ENCODE measurements at places on chromosomes 5 and 9.

- no peak for DNase-seq
Observed at GRCh38 chr9:8558176-8558575, 758.6 kb upstream of the DMAC1 start.

GRCh38 chr5:139414581-139415130, 10.8 kb upstream of the SPATA24 start:
- DNase-seq: no peak

- no peak for DNase-seq
Observed at GRCh38 chr9:38112049-38112448, 43.0 kb upstream of the SHB start.

DNA sequence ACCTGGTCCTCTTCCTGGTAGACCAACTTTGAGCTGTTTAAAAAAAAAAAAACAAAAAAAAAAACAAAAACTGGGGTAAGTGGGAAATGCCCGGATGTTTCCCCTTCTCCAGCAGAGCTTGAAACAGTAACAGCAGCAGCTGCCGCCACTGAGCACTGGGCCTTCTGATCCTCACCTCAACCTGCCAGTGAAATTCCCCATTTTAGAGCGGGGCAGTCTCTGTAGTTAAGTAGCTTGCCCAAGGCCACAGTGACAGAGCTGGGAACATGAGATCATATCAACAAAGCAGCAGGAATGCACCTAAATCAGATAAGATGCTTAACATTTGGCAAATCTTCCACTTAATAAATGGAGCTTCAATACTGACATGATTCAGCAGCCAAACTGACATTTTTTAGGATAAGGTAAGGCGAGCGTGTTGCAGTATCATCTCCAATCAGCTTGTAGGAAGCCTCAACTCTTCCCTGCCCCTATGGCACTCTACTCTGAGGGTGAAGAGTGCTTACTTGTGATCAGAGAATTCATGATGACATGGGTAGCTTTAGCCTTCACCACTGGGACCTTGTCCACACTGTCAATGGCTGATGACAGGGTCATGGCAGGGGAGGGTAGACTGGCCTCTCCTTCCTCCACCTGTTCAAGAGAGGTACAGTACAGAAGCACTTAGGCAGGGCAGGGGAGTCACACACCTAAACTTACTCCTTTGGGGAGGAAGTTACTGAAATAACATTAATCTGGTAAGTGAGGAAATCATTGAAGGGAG, 9.3 kb downstream of the KIAA1191 start:
- no peak for DNase-seq

DNA sequence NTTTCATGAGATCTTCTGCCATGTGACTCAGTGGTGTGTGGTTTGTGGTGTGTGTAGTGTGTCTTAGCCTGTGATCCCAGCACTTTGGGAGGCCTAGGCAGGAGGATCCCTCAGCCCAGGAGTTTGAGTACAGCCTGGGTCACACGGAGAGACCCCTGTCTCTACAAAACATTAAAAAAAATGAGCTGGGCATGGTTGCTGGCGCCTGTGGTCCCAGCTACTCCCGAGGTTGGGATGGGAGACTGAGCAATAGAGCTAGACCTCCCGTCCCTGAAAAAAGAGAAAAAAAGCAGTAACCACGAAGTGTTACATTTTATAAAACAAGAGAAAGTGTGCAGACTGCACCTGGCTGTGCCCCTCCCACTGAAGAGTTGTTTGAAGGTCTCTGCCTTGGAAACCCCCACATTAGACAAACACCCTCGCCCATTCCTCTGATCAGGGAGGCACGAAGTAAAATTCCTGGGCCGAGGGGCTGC, 21.2 kb upstream of the RNU6ATAC start:
- no peak for DNase-seq

DNA sequence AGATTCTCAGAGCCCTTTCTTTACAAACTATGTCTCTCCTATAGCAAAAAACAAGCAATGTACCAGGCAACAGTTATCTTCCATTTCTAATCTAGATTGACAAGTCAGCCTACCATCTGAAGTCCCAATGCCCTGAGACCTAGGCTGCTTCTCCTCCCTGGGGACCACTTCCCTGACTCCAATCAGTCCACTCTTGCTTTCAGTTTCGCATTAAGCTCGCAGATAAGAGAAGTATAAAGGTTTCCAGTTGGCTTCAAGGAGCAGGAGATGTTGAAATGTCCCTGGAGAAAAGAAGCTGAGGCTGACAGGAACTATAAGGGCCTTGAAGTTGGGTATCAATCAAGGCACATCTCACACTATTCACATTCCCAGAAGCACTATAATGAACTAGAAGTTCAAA, 32.3 kb downstream of the ERP44 start:
- no peak for DNase-seq

GRCh38 chr5:181224390-181225229, 1.5 kb downstream of the TRIM41 start:
- DNase-seq: no peak

DNA sequence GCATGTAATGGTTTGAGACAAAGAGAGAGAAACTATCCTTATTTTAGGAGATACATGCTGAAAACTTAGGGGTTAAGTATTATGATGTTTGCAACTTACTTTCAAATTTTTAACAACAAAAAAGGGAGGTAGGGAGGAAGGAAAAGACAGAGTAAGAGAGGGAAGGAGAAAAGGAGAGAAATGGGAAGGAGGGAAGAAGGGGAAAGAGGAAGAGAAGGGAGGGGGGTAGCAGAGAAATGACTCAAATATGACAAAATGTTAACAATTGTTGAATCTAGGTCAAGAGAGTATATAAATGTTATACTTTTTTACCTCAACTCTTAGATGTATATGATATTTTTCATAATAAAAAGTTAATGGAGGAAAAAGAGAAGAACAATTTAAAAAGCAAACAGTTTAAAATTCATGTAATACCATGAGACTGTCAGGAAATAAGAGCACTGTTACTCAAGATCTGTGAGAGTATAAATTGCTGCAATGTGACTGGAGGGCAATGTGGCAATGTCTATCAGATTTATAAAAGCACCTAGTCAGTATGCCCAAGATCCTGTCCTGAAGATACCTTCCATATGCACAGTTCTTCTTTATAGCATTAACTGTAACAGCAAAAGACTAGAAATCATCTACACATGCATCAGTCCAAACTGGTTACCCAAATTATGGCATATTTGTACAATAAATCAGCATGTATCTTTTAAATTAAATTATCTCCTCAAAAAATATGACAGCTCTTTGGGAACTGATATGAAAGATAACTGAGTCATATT, 16.3 kb downstream of the FBXW11 start:
- no peak for DNase-seq

- no peak for DNase-seq
Observed at GRCh38 chr9:4592295-4592694, 69.8 kb upstream of the PLPP6 start.

DNA sequence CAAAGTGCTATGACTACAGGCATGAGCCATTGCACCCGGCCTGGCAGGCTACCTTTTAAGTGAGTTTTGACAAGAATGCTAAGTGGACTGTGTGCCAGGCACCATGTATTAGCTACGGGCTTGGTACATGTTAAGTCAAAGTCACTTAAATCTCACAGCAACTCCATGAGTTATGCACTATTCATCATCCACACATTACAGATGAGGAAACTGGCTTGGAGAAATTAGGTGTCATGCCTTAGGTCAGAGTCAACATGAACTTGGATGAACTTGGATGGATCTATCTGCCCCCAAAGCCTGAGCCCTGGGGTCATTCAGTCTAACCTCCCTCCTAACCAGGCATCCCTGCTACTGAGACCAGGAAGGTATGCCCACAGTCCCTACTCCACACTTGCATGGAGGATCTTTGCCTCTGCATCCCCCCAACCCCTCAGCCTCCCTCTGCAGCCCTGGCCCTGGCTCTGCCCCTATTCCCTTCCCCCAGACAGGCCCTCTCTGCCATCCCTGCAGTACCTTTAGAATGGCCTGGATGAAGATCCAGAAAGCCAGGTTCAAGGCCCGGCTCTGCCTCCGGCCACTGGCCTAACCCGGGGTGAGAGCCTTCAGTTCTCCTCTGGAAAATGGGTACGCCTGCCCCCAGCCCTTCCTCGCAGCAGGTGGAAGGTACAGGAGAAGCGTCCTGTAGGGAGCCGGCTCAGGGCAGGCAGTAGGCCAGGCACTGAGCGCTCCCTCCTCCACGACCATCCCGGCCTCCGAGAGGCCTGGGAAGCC, 685 bp upstream of the ADGRD2 start:
- DNase-seq: no peak

DNA sequence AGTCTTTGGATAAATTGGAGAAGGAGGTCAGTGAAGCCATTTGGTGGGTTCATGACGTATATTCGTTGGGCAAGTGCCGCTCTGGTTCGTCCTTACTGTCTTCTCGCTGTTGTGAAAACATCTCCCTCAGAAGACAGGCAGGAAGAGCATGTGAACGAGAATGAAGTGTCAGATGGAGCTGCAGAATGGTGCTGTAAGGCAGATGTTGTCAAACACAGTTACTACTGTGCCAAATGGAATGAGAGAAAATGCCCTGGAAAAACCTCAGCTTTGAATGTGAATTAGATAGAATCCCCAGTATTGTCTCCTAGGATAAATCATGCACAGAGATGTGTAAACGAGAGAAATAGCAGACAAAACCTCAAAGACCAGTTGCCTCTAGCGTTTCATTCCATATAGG, 121.5 kb downstream of the CAMK4 start:
- DNase-seq: no peak

DNA sequence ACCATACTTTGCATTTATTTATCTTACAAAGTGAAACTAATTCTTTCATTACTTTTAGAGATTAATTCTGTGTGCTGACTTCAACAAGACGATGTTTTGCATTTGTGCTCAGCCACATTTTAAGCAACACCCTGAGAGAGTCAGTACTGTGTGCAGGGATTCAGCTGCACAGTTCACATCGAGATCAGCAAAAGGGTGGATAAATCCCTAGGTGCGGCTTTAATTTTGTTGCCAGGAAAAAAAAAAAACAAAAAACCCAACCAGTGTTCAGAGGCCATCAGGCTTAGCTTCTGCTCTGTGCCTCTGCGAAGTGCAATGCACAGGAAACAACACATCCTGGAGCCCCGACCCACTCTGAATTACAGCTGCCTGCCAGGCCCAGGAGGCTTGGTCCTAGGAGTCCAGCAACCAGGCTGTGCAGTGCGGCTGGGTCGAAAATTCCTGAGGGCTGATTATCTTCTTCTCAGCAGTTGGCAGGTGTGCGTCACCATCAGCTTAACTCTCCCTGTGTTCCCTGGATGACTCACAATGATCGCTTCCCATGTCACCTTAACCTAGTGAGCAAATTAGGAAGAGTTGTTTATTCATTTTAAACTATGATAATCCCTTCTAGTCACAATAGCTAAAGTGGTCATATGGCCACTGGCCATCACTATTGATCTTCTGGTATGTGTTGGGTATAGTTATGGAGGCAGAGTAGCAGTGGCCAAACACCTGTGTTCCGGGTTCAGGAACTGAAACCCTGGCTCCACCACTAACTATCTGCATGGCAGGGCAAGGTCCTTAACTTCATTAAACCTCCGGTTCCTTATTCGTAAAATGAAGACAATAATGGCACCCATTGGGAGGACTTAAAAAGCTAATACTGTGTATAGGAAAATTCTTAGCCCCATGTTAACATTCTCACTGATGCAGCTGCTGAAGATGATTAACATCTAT, 31.2 kb upstream of the NDUFB6 start:
- no peak for DNase-seq

DNA sequence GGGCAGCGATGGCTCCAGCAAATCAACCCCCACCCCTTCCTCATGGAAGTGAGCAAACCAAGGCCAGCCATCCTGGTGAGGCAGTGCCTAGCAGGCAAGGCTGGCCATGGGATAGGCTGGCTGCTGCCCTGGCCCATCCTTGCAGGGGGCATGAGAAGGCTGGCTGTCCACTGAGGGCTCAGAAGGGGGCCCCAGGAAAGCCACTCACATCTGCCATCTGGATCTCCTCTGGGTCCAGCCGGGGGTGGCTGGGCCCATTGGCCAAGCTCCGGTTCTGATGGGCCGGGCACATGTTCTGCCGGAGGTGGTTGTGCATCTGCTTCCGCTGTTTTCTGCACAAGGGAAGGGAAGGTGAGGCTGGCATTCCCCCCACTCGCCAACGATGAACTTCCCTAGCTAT, 57.1 kb downstream of the PSD2 start:
- no peak for DNase-seq

DNA sequence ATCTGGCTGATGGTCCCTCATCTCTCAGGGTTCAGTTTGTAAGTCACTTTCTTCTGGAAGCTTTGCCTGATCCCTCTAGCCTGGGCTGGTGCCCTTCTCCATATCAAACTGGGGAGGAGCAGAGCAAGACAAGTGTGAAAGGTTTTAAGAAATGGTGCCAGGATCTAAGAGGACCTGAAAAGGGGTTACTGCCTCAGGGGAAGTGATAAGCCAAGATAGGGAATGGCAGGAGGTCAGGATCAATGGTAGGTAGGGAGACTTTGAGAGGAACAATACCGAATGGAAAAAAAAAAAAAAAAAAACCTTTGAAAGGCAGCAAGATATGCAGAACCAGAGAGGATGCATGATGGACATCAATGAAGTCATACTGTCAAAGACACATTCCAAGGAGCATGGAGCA, 67.5 kb upstream of the TLR4 start:
- no peak for DNase-seq

- DNase-seq: no peak
Observed at GRCh38 chr9:16445141-16445920, 425.1 kb downstream of the BNC2 start.

- DNase-seq: no peak
Observed at GRCh38 chr5:98825582-98826375, 52.3 kb downstream of the RGMB start.

GRCh38 chr5:151018846-151019245, 1.5 kb upstream of the GPX3 start:
- DNase-seq: no peak

GRCh38 chr5:145939540-145940065, 3.2 kb downstream of the SH3RF2 start:
- no peak for DNase-seq

- DNase-seq: no peak
Observed at GRCh38 chr5:132896685-132897084, 23.2 kb downstream of the LEAP2 start.

GRCh38 chr5:24094081-24094679, 550.6 kb downstream of the CDH10 start:
- no peak for DNase-seq

DNA sequence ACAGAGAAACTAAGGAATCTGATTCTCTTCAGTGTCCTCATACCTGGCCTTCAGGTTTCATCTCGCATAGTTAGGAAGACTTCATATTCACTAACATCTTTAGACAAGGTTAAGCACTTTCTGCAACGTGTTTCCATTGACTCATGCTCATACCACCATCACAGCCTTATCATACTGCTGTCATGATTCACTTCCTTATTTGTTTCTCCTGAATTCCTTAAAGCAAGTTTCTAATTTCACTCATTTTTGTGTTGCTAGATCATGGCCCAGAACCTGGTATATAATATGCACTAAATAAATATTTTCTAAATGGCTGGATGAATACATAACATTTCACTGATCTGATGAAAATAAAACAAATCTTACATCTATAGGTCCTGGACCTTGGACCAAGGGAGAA, 472.9 kb downstream of the PRELID2 start:
- DNase-seq: no peak

GRCh38 chr9:5869315-5870019, 21.2 kb upstream of the MLANA start:
- no peak for DNase-seq

DNA sequence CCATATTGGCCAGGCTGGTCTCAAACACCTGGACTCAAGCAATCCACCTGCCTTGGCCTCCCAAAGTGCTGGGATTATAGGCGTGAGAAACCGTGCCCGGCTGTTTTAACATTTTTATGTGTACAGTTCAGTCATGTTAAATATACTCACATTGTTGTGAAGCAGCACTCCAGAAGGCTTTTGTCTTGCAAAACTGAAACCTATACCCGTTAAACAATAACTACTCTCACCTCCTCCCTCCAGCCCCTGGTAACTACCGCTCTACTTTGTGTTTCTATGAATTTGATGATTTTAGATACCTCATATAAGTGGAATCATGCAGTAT, 23.1 kb upstream of the SHB start:
- no peak for DNase-seq

All from activated CD8-positive, alpha-beta memory T cell treated with anti-CD3 and anti-CD28 coated beads for 1 hour (primary cell).